ENCODE measurements at places on chromosomes 4 and X.

GRCh38 chr4:110418641-110419040 is 57.3 kb upstream of the ENPEP start:
- DNase-seq: no peak

DNA sequence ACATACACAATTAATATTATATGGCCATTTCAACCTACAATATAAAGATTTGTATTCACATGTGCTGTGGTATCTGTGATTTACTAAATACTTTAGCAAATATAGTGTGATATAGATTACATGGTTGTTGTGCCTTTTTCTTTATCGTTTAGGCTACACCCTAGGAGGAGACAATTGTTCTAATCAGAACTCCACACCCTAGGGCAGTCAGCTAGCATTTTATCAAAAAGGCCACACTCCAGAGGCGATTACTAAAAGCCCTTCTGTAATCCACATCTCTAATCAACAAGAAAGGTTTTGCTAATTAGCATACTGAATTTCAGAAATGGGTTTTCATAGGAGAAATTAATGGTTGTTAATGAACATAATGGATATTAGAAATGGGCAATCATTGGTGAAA is 319.5 kb upstream of the NOCT start:
- no peak for DNase-seq

DNA sequence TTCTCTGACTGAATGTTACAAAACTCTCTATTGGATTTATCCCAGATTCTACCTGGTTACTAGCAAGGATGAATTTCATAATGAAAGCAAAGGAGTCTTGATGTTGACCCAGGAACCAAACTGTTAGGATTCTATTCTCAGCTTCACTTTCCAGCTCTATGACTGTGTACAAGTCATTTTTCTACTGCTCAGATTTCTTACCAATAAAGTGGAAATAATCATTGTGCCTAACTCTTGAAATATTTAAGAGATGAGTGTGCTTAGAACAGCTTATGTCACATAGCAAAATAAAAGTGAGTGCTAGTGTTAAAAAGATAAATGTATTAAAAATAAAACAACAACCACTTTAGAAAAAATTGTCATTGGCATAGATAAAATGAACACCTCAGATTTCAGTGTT is 45.6 kb downstream of the EPHA5 start:
- no peak for DNase-seq

DNA sequence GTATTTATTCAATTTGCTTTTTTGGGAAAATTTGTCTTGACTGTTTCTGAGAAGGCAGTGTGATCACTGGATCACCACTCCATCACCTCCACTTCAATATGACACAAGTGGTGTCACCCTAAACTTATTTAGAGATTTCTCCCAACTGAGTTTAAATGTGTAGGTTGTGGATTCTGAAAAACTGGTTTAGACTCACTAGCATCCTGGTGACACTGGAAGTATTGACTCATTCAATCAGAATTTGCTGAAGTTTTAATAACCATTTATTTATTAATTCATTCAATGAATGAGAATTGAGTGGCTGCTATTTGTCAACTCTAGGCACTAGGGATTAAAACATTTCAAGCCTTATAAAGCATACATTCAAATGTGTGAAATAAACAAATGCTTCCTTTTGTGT is 819.1 kb upstream of the EPHA5 start:
- no peak for DNase-seq

GRCh38 chrX:149453030-149453429 is 52.1 kb downstream of the IDS start:
- DNase-seq: no peak

DNA sequence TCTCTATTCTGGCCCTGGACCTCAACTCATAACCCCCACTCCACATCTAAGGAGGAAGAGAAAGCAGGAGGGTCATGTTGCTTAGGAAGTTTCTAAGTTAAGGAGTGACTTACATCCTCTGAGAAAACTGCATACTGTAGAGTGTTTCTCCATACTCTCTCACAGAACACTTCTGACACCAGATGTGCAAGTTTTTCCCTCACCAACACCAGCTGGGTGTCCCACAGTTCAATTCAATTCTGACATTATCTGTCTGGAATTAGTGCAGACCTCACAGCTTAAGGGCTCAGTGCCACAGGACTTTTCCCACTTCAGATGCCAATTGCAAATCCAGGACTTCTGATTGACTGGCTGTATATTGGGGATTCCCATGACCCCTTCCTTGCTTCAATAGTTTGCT is 89.0 kb upstream of the SFRP2 start:
- DNase-seq: no peak

- DNase-seq: no peak
These were observed 16.5 kb upstream of the STOX2 start for GRCh38 chr4:183888564-183888963.

GRCh38 chr4:137226900-137227299 is 305.4 kb downstream of the PCDH18 start:
- DNase-seq: no peak

DNA sequence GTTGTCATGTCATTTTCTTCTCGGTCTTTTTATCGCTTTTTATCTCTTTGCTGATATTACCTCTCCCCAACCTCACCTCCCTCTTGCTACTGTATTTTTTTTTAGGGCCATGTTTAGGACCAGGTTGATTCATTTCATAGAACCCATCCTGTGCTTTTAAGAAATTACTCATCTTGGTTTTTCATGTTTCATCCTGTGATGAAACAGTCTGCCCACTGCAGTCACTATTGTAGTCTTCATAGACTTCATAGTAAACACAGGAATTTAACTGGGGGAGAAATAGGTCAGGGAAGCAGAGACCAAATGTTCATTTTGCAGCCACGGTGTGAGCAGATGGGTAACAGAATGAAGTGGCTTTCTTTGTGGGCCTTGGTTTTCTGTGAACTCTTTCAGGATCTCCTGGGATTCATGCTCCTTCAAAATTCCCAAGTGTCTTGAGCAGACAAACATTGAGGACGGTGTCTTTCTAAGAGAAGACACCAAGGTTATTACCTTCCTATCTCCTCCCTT is 161.8 kb downstream of the NAA11 start:
- no peak for DNase-seq

DNA sequence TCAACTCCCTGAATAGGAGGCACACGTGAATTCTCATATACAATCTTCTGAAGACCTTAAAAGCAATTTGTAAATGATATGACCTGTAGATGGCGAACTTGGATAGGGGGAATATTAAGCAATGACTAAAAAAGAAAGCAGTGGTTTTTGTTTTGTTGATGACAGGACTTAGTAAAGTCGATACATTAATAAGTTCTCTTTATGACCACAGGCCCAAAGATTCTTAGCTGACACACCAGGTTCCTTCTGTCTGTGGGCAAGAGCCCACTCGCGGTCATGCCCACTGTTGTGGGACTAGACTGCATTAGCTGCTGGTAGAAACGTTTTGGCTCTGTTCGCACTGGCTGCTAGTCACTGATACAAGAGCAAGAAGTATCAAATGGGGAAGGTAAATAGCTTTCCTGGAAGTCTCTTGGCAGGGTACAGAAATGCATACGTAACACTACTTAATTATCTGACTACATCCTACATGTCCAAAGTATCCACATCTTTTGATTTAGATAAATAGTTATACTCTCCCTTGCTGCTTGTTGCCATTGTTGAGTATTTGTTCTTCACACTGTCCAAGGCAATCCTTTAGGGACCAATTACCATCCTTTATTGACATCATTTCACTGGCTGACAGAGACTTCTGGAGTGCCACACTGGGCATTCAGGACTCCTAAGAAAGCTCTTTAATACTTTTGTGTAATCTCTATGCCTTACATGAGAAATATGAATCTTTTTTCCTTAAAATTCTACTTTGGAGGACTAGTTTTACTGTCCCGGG is 31.0 kb downstream of the ALPK1 start:
- no peak for DNase-seq

GRCh38 chr4:106951891-106952290 is 84.2 kb downstream of the DKK2 start:
- no peak for DNase-seq

- DNase-seq: no peak
These were observed 155.3 kb downstream of the GRIA3 start for GRCh38 chrX:123339221-123339905.
